Lung (tissue), 17 donors: ENCODE measurements at places on chromosomes 5 and 9. TPM values are rescaled to one million over a fixed set of nuclear protein-coding genes. Genes with fewer than 3 reads are reported as not detected.

Gene NUTM2G
- total RNA-seq: not detected

Gene FST
- total RNA-seq: 2.0 TPM

Gene KIAA0825
- 6.2 TPM for total RNA-seq

Gene BASP1
- total RNA-seq: 23.7 TPM

Gene EIF4E1B
- not detected for total RNA-seq

Gene CCDC171
- total RNA-seq: 17.0 TPM

Gene GRIN3A
- 0.06 TPM for total RNA-seq

Gene CDH10
- total RNA-seq: 1.8 TPM

Gene IRX4
- total RNA-seq: not detected

Gene SLC34A1
- not detected for total RNA-seq

Gene DNM1
- 8.2 TPM for total RNA-seq

Gene LHX6
- 11.3 TPM for total RNA-seq

Gene C9
- total RNA-seq: 0.43 TPM

Gene ST8SIA4
- total RNA-seq: 22.1 TPM

Gene AFF4
- 103 TPM for total RNA-seq

Gene C5orf58
- total RNA-seq: not detected

Gene KCNT1
- total RNA-seq: 0.06 TPM

Gene TLE4
- 34.9 TPM for total RNA-seq

Gene ERCC8
- total RNA-seq: 10.5 TPM

Gene SPINK7
- total RNA-seq: not detected

Gene CTXN3
- total RNA-seq: not detected

Gene KIF4B
- total RNA-seq: not detected

Gene LSM11
- total RNA-seq: 7.0 TPM

Gene PLPP7
- 1.2 TPM for total RNA-seq

Gene PTGR1
- total RNA-seq: 37.3 TPM

Gene CDX1
- total RNA-seq: 0.43 TPM

Gene ERAP2
- 11.6 TPM for total RNA-seq

Gene TNFSF15
- 24.5 TPM for total RNA-seq

Gene GFI1B
- 0.25 TPM for total RNA-seq
